Suprapubic skin (tissue), 4 donors: ENCODE measurements at places on chromosomes 4 and X. TPM values are rescaled to one million over a fixed set of nuclear protein-coding genes. Genes with fewer than 3 reads are reported as not detected.
A peak's percentile ranks its signal among the peaks of the same experiment; 100 is the strongest.

GRCh38 chr4:17939054-17939453, 82.5 kb downstream of the LCORL start:
- peaks cover 6% of the 10 kb centered on the region for H3K4me1 ChIP-seq
- H3K36me3 ChIP-seq = no peaks in the 10 kb centered on the region
- no peak overlapping the region for H3K4me3 ChIP-seq
- no peak overlapping the region for H3K27ac ChIP-seq
- no peaks in the 10 kb centered on the region for H3K27me3 ChIP-seq
- DNase-seq = no peak

GRCh38 chr4:48683784-48684666, 96.1 kb downstream of the FRYL start:
- H3K4me3 ChIP-seq = no peak overlapping the region
- DNase-seq = no peak
- H3K36me3 ChIP-seq = no peaks in the 10 kb centered on the region
- H3K27ac ChIP-seq = no peak overlapping the region

- H3K27me3 ChIP-seq = no peaks in the 10 kb centered on the region
- H3K4me1 ChIP-seq = peaks cover 8% of the 10 kb centered on the region
- H3K27ac ChIP-seq = peak overlapping the region; percentile 92
These were observed 1.2 kb upstream of the MORF4L2 start for GRCh38 chrX:103687696-103688201.

GRCh38 chrX:15739886-15740285, 1.8 kb downstream of the CA5B start:
- no peaks in the 10 kb centered on the region for H3K36me3 ChIP-seq
- H3K27ac ChIP-seq = no peak overlapping the region
- DNase-seq = no peak
- H3K4me3 ChIP-seq = no peak overlapping the region
- no peaks in the 10 kb centered on the region for H3K27me3 ChIP-seq

GRCh38 chr4:63524764-63525163, 884.5 kb downstream of the TECRL start:
- no peaks in the 10 kb centered on the region for H3K36me3 ChIP-seq
- H3K27me3 ChIP-seq = no peaks in the 10 kb centered on the region
- no peaks in the 10 kb centered on the region for H3K4me1 ChIP-seq
- H3K27ac ChIP-seq = no peak overlapping the region
- no peak overlapping the region for H3K4me3 ChIP-seq

DNA sequence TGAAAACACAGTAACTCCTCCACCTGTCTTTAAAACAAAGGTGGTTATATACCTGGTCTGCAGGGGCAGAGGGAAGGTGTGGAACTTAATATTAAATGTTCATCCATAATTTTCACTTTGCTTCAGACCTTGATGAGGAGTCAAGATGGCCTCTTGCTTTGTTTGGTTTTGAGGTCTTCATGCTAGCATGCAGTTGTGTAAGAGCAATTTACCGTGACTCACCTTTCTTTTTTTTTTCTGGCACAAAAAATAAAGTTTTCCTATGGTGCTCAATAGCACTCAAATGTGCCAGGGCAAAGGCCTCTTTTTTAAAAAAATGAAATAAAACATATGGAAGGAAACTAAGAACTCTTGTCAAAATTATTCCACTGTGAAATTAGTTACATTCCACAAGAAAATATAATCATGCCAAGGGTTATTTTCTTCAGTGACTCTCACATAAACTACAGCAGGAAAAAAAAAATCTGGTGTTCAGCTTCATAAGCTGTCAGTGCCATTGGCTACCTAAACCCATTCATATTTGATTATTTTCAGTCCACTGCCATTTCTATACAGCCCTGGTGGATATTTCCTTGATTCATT, 128.2 kb downstream of the SLC7A11 start:
- no peak for DNase-seq
- no peaks in the 10 kb centered on the region for H3K27me3 ChIP-seq
- no peaks in the 10 kb centered on the region for H3K4me1 ChIP-seq

DNA sequence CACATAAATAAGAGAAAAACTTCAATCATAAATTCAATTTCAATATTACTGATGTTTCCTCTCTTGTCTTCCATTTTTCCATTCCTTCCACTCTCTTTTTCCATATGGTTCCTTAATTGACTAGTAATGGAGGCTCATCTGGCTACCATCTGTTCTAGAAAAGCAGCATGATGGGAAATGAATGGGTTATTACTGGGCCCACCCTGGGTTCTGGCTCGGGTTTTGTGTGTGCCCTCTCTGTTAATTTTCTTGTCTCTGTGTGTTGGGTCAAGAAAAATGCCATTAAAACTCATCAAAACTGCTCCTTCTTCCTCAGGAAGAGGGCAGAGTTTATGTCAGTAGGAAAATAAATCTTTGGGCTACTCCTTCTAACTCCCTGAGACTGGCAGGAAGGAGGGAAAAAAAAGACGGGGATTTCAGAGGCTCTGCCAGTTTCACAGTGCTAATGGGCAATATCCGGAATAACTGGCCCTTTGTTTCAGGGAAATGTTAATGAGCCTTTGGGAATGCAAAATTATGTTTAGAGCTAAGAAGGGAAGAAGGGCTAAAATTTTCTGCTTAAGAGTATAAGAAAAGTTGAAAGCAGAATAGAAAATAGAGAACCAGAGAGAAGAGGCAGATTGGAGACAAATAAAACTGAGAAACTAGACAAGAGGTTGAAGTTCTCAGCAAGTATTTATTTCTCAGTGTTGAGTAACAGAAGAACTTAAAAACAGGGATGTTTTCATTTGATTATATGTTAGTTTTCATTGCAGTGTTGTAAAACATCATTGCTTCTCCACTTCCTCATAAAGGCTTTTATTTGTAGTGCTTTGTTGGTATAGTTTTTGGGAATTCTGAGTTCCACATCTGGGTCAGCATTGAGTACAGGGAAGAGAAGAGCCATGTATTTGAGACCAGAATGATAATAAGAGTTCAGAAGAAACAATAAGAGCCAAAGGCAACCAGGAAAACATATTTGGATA, 19.7 kb downstream of the GABRB1 start:
- no peaks in the 10 kb centered on the region for H3K36me3 ChIP-seq
- H3K4me1 ChIP-seq = no peaks in the 10 kb centered on the region
- no peak overlapping the region for H3K27ac ChIP-seq
- no peak overlapping the region for H3K4me3 ChIP-seq
- H3K27me3 ChIP-seq = no peaks in the 10 kb centered on the region
- no peak for DNase-seq

Gene LRIT3
- 0.15 TPM for total RNA-seq

Gene MAGEC3
- not detected for total RNA-seq

Gene FUNDC2
- total RNA-seq = 28.6 TPM
